ENCODE measurements at places on chromosomes 7 and 10.

- no peak overlapping the region for H3K4me3 ChIP-seq
- peak overlapping the region; percentile 52 for H3K27ac ChIP-seq
- H3K36me3 ChIP-seq, result peaks cover 4% of the 10 kb centered on the region
- H3K4me1 ChIP-seq, result peaks cover 19% of the 10 kb centered on the region
- DNase-seq, result no peak
- no peaks in the 10 kb centered on the region for H3K27me3 ChIP-seq
Observed at GRCh38 chr7:22430457-22430856, 69.5 kb downstream of the STEAP1B start.

- H3K4me3 ChIP-seq, result no peak overlapping the region
- H3K27me3 ChIP-seq, result peaks cover 8% of the 10 kb centered on the region
- H3K27ac ChIP-seq, result no peak overlapping the region
- no peaks in the 10 kb centered on the region for H3K36me3 ChIP-seq
Observed at GRCh38 chr10:78764846-78765430, 303.8 kb upstream of the ZMIZ1 start.

DNA sequence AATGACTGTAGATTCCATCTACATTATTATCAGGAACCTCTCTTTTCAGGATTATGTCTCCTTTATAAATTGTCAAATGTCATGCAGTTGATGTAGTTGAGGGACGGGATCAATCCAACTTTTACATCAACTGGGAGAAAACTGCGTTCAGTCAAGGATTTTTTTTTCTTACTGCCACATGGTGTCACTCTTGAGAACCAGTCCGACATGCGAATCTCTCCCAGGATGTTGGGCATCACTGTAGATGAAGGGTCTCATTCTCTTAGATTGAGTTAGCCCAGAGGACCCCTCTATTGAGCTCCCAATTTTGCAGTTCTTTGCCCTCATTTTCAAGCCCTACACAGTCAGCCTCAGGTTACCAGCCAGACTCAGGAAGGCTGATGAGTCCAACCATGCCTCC, 120.3 kb upstream of the PTPRZ1 start:
- peaks cover 2% of the 10 kb centered on the region for H3K27me3 ChIP-seq
- no peak overlapping the region for H3K4me3 ChIP-seq
- H3K4me1 ChIP-seq, result no peaks in the 10 kb centered on the region
- no peak overlapping the region for H3K27ac ChIP-seq
- peak; percentile 25 for DNase-seq
- H3K36me3 ChIP-seq, result no peaks in the 10 kb centered on the region

DNA sequence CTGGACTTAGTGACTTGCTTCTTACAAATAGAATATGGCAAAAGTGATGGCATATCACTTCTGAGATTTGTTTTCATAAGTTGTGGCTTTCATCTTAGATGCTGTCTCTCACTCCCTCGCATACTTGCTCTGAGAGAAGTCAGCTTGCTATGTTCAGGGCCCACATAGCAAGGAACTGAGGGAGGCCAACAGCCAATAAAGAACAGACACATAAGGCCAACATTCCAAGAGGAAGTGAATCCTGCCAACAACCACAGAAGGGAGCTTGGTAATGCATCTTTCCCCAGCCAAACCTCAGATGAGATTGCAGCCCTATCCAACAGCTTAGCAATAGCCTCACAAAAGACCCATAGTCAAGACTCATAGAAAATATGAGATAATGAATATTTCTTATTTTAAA, 39.2 kb upstream of the DMTF1 start:
- no peak overlapping the region for H3K4me3 ChIP-seq
- DNase-seq, result no peak
- no peaks in the 10 kb centered on the region for H3K36me3 ChIP-seq
- H3K27ac ChIP-seq, result no peak overlapping the region
- no peaks in the 10 kb centered on the region for H3K4me1 ChIP-seq

- no peaks in the 10 kb centered on the region for H3K27me3 ChIP-seq
- no peak overlapping the region for H3K4me3 ChIP-seq
- H3K27ac ChIP-seq, result no peak overlapping the region
- no peak for DNase-seq
Observed at GRCh38 chr7:29471444-29472138, 92.0 kb upstream of the PRR15 start.
